Pancreas (tissue), 10 donors: ENCODE measurements at places on chromosomes 3 and 15. TPM values are rescaled to one million over a fixed set of nuclear protein-coding genes. Genes with fewer than 3 reads are reported as not detected.

GRCh38 chr15:71010997-71011396 lies 104.3 kb upstream of the THSD4 start:
- DNase-seq = no peak

DNA sequence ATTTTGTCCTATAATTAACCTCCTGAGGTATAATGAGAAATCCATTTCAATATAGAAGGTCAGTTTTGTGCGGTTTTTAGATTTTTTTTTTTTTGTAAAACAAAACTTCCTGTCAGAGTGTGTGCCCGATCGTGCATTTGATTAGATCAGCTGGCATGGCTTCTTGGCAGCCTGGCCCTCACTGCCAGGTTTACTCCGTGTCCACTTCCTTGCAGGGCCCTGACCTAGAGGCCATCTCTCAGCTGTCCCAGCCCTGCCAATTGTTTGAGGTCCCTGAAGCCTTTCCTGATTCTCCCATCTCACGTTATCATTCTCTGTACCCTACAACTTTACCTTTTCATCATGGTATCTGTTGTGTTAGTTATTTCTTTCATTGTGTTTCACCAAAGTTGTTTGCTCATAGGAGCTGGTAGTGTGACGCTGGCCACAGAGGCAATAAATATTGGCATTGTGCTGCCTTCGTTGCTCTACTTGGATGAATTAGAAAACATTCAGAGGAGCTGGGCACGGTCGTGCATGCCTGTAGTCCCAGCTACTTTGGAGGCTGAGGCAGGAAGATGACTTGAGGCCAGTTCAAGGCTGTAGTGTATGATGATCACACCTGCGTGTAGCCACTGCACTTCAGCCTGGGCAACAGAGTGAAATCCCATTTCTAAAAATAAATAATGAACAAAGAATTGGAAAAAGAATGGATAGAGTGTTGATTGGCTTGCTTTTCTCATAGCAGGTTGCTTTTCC lies 202.0 kb downstream of the GHSR start:
- DNase-seq = no peak

DNA sequence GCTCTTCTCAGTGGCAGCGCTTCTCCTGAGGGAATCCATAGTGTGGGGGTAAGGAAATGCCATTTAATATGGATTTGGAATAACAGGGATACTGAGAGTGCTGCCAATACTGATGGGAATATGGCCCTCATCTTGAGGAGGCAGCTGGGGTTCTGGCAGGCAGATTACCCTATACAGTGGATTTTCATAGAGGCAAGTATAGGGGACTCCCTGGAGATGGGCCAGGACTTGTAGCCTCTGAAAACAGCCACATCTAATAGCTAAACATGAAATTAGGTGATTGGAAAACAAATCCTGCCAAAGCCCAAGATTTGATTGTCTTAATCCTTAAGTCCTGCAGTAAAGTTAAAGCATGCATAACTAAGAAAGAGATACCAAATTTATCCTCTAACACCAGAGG lies 30.9 kb downstream of the DPH3 start:
- DNase-seq = no peak

Gene ATP8B4
- total RNA-seq = 1.4 TPM

Gene FANCD2OS
- not detected for total RNA-seq

DNA sequence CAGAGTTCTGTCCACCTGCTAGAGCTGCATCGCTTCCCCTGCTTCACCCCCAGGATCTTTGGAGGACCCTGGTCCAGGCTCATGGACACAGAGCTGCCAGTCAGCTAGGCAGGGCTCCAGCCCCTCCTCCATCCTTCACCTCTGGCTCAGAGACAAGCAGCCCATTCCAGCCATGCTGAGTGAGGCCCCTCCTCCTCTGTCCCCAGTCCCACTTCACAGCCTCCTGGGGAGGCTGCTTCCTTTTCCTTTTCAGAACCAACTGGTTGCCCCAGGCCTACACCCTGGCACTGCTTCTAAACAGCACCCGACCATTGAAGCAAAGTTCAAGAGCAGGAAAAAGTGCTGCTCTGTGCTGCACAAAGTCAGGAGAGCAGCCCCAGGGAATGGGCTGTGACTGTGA lies 22.2 kb downstream of the IQSEC1 start:
- DNase-seq = peak; percentile 30

Gene LDHAL6B
- not detected for total RNA-seq

Gene SLC28A2
- not detected for total RNA-seq
